ENCODE measurements at places on chromosomes 7 and 10.

DNA sequence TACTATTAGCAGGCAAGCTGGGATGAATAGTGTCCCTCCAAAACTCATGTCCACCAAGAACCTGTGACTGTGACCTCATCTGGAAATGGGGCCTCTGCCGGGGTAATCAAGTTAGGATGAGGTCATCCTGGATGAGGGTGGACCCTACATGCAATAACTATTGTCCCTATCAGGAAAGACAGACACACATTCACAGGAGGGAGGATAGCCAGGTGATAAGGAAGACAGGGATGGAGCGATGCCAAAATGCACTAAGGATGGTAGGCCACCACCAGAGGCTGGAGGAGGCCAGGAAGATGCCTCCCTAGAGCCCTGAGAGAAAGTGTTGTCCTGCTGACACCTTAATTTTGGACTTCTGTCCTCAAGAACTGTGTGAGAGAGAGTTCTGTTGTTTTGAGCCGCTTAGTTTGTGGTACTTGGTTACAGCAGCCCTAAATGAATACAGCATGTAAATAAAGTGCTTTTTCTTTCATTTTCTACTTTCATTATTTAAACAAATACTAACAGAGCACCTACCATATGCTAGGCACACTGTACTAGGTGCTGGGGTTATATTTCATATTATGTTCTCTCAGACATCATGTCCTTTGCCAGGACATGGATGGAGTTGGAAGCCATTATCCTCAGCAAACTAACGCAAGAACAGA, 111.9 kb downstream of the USP6NL start:
- no peak for DNase-seq

GRCh38 chr7:90269163-90269562, 24.2 kb downstream of the CFAP69 start:
- no peak for DNase-seq

DNA sequence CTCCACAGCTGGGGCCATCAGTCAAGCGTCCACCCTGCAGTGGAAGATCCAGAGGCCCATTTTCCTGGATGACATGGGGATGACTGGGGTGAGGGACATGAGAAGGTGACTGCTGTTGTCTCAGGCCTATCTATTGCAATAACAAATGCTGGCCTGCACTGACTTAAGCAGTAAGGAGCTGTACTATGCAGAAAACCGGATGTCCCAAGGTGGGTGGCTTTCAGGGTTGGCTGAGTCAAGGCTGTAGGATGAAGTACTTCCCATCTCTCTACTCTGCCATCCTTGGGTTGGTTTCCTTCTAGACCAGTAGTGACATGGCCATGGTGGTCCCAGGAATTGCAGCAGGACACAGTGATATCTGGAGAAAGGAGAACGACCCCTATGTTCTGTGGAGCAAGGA, 48.1 kb downstream of the NEURL1 start:
- DNase-seq, result no peak

DNA sequence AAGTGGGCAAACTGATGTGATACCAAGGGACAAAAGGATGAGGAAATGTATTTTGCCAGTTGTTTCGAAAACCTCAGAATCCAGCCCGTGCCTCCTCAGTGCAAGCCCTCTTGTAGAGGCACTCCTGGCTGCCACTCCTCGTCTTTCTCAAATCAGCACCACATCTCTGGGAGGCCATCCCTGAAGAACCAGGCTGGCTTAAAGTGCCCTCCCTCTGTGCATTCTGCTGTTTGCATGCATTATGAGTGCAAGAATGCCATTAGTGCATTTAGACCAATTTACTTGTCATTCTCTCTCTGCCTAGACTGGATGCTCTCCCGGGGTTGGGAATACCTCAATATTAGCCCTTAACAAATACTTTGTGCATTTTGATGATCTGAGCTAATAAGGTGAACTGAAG, 19.9 kb upstream of the FAM180A start:
- DNase-seq, result no peak

- no peak for DNase-seq
These were observed 62.4 kb downstream of the THNSL1 start for GRCh38 chr10:25078658-25079431.

DNA sequence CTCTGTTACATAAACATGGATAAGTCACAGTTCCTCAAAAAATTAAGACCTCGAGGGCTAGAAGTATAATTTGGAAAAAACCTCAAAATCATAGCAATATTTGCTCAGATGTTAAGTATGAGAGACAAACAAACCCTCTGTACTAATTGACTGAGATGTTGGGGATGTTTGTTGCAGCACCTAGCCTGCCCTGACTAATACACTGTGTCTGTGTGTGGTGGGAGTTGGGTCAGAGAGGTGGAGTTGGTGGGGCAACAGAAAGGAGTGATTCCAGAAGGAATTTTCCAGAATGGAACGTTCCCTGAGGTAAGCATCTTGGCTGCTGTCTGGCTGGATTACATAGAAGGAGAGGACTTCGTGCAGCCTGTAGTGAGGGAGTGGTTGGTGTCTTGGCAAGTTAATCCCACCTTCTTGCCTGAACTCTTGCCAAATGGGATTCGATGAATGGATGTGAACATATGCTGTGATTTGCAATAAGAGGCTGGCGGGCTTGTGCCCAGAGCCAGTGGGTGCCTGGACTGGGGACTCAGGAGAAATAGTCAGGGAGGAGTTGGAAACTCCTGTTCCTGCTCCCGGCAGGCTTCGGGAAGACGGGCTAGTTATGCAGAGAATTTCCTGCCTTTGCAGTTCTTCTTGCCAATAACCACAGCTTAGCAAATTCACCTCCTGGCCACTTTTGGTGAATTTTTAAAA, 9.3 kb upstream of the FAM180A start:
- DNase-seq, result no peak

- DNase-seq, result no peak
These were observed 264.4 kb downstream of the TNS3 start for GRCh38 chr7:47317487-47317886.

DNA sequence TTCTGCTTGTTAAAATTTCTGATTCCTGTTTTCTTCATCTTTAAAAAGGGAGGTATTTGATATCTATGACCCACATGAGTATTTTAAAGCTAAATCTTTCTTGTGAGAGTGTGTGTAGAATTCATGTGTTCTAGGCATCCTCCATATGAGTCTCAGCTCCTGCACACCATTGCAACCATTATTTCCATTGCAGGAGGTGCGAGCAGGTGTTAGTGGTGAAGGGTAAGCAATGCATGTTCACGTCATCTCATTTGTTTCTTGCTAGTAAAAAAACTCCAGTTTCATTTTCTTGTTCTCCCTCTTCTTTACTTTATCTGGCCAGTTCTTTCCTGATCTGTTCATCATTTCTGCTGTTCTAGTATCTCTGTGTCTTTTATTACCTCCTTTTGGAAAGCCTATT, 100.5 kb downstream of the ADRA2A start:
- DNase-seq, result no peak

- DNase-seq, result no peak
These were observed 7.4 kb downstream of the IMPDH1 start for GRCh38 chr7:128402356-128402755.

Measured in cerebellar nuclear complex (tissue), 1 donor.